ENCODE measurements at places on chromosomes 1 and 21.
A peak's percentile ranks its signal among the peaks of the same experiment; 100 is the strongest.

GRCh38 chr21:33418691-33419090 is 15.5 kb downstream of the IFNGR2 start:
- peak; percentile 45 for DNase-seq

GRCh38 chr1:44485229-44485933 is 80.3 kb downstream of the RNF220 start:
- DNase-seq, result peak; percentile 18

GRCh38 chr1:165855010-165855838 is 27.8 kb downstream of the UCK2 start:
- no peak for DNase-seq

GRCh38 chr1:91226741-91227140 is 177.9 kb downstream of the HFM1 start:
- no peak for DNase-seq

DNA sequence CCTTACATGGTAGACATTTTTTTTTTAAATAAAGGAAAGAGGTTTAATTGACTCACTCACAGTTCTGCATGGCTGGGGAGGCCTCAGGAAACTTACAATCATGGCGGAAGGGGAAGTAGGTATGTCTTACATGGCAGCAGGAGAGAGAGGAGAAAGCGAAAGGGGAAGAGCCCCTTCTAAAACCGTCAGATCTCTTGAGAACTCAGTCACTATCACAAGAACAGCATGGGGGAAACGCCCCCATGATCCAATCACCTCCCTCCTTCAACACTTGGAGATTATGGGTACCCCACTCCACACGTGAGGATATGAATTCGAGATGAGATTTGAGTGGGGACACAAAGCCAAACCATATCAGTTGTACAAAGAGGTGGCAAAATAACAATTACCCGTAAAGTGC is 301.7 kb downstream of the GRIK1 start:
- no peak for DNase-seq

DNA sequence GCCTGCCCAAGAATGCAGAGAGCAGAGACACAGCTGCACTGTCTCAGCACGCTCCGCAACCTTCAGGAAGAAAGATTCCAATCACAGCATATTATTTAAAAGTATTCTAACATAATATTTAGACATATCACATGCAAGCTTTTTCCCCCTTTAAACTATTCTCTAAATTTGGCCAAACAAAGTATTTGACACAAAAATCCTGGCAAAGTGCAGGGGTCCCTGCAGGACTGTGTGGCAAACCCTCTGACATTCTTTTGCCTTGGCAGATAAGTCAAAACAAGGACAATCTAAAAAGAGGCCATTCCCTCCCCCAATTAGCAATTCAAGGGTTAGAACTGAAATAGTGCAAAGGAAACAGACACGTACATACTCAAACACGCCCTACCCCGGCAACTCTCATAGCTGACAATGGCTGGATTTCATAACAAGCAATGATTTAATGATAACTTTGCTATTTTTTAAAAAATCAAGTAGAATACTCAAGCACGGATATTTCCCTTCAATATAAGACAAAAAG is 225.3 kb downstream of the MRPL39 start:
- no peak for DNase-seq

- no peak for DNase-seq
Measured at GRCh38 chr1:169692756-169693460, 18.5 kb downstream of the SELL start.

- DNase-seq, result peak; percentile 44
Measured at GRCh38 chr1:45622524-45623394, 1.1 kb downstream of the CCDC17 start.

DNA sequence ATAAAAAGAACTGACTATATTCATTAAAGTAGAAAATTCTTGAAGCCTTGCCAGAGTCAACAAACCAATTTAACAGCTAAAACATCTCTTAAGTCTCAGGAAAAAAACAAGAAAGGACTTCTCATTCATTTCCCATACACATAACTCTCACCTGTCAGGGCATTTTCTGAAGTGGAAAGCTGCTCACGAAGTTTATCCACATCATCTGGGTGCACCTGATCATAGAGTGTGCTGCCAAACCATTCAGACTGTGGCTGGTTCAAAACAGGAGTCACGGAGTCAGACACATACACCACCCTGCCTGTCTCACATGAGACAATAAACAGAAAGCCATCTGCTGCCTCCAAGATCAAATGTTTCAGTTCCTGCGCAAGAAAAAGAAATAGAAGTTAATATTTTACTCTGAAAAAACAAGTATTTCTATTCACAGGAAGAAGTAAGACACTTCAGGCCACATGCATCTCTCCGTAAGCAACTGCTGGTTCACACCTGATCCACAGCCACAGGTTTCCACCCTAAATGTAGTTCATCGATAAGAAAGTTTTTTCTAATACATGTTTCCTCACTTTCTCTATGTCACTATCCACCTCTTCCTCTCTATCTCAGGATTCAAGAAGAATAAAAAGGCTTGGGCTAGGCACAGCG is 28.2 kb upstream of the CTSK start:
- no peak for DNase-seq

GRCh38 chr1:64046243-64046642 is 157.2 kb upstream of the UBE2U start:
- no peak for DNase-seq
